Psoas muscle (tissue), 8 donors: ENCODE measurements at places on chromosomes 13 and 19.
A peak's percentile ranks its signal among the peaks of the same experiment; 100 is the strongest.

DNA sequence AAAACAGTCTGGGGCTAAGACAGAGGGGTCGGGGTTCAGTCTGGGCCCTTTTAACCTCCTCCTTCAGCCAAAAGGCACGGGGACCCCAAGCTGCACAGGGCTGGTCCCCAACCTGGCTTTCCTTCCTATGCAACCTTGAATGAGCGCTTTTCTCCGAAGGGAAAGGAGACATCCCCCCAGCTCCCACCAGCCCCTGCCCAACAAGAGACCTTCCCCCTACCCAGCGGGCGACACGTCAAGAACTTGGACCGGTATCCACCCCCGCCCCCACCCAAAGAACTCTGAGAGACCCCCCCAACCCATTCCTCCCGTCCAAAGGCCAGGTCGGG lies 35.0 kb upstream of the NANOS3 start:
- H3K27me3 ChIP-seq = no peaks in the 10 kb centered on the region
- DNase-seq = no peak
- peaks cover 36% of the 10 kb centered on the region for H3K4me1 ChIP-seq
- H3K27ac ChIP-seq = peak overlapping the region; percentile 100
- peaks cover 17% of the 10 kb centered on the region for H3K36me3 ChIP-seq

DNA sequence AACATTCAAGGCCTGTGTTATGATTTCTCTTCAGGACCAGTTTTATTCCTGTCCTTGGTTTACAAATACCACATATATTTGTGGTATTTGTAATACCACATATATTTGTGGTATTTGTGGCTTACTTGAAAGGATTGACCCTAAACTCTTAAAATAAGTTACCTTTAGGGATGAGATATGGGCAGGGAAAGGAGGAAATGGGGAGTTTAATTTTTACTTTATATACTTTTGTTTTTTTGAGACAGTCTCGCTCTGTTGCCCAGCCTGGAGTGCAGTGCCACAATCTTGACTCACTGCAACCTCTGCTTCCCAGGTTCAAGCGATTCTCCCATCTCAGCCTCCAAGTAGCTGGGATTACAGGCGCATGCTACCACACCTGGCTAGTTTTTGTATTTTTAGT lies 2.3 kb upstream of the TGDS start:
- H3K36me3 ChIP-seq = no peaks in the 10 kb centered on the region
- no peaks in the 10 kb centered on the region for H3K27me3 ChIP-seq
- H3K4me3 ChIP-seq = no peak overlapping the region
- H3K27ac ChIP-seq = no peak overlapping the region
- H3K4me1 ChIP-seq = peaks cover 19% of the 10 kb centered on the region

DNA sequence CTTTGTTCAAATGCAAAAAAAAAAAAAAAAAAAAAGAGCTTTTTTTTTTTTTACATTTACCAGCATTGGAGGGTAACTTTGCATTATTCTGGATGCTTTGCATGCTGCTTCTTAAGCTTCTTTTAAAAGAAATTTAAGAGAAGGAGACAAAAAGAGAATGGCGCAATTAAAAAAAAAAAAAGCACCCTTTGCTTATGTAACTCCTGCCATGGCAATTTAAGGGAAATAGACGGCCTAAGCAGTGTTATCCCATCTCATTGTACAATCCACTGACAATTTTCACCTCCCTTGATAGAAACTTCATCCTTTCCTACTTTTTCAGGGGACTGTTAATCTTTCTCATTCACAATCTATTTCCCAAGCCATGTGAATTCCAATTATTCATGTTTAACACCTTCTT lies 129.8 kb downstream of the KCTD12 start:
- H3K36me3 ChIP-seq = no peaks in the 10 kb centered on the region
- H3K4me1 ChIP-seq = no peaks in the 10 kb centered on the region
- no peaks in the 10 kb centered on the region for H3K27me3 ChIP-seq
- no peak for DNase-seq
- H3K4me3 ChIP-seq = no peak overlapping the region

GRCh38 chr13:59527500-59527899 lies 636.2 kb downstream of the DIAPH3 start:
- H3K4me3 ChIP-seq = no peak overlapping the region
- no peaks in the 10 kb centered on the region for H3K36me3 ChIP-seq
- DNase-seq = no peak
- no peaks in the 10 kb centered on the region for H3K27me3 ChIP-seq
- no peaks in the 10 kb centered on the region for H3K4me1 ChIP-seq

DNA sequence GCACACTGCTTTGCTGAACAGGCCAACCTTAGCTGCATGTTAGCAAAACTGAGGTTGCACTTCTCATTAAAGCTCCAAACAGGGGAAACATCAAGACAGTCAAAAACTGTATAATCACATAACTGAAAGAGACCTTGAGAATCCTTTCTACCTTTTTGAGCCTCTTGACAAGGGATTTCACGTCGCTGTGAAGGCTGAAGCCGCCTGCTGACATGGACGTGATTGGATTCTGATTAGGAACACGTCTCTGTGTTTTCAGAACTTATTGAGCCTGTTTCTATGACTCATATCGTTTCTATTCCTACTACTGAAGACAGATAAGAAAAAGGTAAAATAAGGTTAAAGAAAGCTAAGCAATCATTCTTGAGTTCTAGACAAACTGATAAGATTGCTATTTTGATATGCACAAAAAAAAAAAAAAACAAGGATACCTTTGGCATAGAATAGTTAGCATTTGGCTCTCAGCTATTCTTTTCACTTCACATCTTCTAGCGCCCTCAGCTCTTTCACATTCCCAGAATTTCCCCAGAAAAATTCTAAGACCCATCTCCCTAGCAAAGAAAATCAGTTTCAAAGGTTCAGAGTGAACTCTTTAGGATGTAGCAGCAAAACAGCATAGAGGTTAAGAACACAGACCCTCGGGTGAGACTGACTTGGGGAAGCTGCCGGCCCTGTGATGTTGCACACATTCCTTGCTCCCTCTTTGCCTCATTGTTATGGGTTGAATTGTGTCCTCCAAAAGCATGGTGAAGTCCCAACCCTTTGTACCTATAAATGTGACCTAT lies 81.6 kb downstream of the DOCK9 start:
- no peak overlapping the region for H3K27ac ChIP-seq
- H3K36me3 ChIP-seq = no peaks in the 10 kb centered on the region
- no peaks in the 10 kb centered on the region for H3K27me3 ChIP-seq
- DNase-seq = no peak
- no peak overlapping the region for H3K4me3 ChIP-seq
